Activated CD4-positive, alpha-beta T cell treated with anti-CD3 and anti-CD28 coated beads, Interleukin-2, Interleukin-6, amounts not matched to agents 100 ng/mL and 50 ng/mL, durations not matched to agents 16 hours and 8 hours (primary cell): ENCODE measurements at places on chromosomes 6 and 20.

GRCh38 chr6:52330470-52330869 lies 31.5 kb upstream of the PAQR8 start:
- DNase-seq: no peak

DNA sequence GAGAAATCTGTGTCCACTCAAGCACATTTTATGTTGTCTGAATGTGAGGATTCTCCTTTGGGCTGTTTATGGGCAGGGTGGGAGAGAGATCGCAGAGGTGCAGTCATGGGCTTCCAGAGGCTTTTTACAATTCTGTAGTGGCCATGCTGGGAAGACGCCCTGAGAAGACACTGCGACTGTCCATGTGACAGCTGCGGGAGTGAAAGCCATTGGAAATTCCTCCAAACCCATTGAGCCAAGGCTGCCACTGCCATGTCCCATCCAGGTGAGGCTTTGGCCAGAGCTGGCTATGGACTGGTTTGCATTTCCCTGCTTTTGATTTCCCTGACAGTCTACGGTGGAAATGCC lies 216.9 kb upstream of the ECI2 start:
- DNase-seq: no peak

DNA sequence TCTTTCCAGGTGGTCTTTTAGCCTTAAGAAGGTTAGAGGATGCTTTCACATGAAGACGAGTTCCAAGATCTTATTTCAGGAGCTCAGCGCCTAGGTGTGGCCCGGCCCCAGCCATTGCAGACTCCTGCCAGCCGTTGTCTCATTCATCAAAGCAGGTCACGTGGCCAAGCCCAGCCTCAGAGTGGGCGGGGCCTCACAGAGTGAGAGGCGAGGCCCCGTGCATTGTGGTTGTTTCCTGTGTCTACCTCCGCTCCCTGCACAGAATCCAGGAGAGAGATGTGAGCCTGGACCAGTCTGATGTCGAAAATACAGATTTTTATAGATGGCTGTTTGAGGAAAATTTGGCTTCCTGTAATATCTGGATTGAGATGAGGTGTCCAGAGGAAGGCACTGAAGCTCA lies 49.2 kb upstream of the CST5 start:
- no peak for DNase-seq

- no peak for DNase-seq
Measured at GRCh38 chr6:105952326-105952725, 133.8 kb upstream of the PRDM1 start.

- no peak for DNase-seq
Measured at GRCh38 chr20:35006009-35006408, 50.3 kb downstream of the MYH7B start.

DNA sequence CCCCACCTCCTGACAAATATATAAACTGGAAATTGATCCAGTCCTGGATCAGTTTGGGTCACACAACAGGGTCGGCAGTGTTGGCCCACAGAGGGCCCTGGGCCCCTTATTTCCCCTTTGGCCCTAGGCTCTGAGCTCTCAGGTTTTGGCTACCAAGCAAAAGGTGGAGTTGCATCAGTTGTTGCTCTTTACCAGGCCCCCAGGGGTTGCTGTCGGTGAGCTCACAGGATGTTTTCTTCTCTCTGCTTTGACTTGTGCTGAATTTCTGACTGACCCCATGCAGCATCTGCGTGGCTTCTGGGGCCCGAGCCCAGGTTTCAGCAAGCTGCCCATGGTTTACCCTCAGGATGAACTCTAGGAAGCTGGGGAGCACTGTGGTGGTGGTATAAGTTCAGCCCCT lies 44.6 kb downstream of the PPARD start:
- no peak for DNase-seq

DNA sequence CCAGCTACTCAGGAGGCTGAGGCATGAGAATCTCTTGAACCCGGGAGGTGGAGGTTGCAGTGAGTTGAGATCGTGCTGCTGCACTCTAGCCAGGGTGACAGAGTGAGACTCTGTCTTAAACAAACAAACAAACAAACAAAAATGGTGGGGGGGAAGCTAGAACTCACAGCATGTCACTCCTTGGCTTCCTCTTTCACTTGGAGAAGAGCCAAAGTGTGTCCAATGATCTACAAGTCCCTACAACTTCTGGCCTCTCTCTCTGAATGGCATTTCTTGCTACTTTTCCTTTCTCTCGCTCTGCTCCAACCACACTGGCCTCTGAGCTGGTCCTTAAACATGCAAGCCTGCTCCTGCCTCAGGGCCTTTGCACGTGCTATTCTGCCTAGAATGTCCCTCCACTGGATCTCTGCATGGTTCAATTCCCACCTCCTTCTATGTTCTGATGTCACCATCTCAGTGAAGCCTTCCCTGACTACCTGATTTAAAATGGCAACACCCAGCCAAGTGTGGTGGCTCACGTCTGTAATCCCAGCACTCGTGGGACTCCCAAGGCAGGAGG lies 8.1 kb downstream of the TLDC2 start:
- no peak for DNase-seq

DNA sequence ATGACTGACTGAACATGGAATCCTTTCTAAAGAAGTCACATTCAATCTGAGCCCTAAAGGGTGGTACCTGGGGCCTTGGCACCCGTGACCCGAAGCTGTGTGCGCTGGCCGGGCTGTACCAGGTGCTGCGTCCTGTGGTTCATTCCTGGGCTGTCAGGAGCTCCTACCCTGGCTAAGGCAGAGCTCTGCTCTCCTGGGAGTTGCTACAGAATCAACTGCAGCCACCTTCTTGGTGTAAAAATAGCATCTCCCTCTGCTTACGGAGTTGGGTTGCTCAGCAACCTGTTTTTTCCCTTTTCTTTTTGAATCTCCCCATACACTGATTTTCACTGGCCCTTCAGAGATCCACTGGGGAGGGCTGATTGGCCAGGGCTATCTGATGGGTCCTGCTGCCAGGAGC lies 236.6 kb upstream of the PDE10A start:
- no peak for DNase-seq

DNA sequence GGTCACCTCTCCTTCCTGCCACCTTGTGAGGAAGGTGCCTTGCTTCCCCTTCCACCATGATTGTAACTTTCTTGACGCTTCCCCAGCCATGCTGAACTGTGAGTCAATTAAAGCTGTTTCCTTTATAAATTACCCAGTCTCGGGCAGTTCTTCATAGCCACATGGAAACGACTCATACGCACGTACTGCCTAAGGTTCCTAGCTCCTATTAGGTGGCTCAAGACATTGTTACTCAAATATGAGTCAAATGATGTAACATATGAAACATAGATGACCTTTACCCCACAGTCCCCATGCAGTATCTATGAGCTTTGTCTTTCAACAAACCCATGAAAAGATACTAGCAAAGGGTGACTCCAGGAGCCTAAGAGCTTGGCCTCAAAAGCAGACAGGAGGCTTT lies 98.3 kb downstream of the SIM1 start:
- no peak for DNase-seq

DNA sequence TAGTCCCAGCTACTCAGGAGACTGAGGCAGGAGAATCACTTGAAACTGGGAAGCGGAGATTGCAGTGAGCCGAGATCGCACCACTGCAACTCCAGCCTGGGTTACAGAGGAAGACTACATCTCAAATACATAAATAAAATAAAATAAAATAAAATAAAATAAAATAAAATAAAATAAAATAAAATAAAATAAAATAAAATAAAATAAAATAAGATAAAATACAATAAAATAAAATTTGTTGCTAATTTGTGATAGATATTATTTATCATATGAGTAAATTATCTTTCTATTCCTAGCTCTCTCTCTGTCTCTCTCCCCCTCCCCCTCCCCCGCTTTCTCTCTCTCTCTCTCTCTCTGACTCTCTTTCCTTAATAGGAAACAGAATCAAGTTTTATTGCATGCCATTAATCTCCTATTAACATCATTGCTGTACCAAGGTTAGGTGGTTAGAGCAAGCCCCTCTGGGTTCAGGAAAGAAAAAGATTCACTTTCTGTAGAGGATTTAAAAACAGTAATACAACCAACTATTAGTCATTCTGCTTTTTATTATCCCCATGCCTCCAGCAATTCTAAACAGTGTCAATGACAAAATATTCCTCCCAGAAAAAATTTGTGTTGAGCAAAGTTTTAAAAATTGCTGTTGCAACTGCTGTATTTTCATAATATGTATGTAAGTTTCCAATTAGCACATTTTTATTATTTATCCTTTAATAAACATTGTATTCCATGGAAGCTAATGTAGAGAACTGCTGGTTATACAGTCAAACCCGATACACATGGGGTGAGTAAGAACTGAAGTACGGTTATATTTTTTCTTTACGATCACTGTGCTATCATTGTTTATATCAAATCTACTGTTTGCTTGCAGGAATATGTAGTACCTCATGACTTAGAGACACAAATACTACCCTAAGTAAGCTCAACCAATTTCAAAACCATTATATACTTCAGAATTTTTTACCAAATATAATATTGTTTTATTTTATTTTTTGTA lies 22.1 kb downstream of the BMP5 start:
- no peak for DNase-seq

- DNase-seq: no peak
Measured at GRCh38 chr6:35624341-35625070, 64.2 kb downstream of the FKBP5 start.

GRCh38 chr6:129022011-129022553 lies 139.1 kb downstream of the LAMA2 start:
- DNase-seq: no peak

DNA sequence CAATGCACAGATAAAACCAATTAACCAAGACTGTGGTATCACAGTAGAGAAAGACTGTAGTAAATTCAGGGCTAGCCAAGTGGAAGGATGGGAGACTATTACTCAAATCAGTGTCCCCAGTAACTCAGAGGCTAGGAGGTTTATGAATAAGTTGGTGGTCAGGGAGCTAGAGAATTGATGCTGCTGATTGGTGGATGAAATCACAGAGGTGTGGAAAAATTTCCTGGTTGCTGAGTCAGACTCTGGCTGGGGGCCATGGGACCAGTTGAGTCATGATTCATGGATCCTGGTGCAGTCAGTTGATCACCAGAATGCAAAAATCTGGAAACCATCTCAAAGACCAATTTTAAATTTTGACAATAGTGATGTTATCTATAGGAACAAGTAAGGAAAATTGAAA lies 555.9 kb downstream of the C6orf118 start:
- DNase-seq: no peak

GRCh38 chr6:16494793-16495192 lies 256.4 kb downstream of the GMPR start:
- DNase-seq: no peak

DNA sequence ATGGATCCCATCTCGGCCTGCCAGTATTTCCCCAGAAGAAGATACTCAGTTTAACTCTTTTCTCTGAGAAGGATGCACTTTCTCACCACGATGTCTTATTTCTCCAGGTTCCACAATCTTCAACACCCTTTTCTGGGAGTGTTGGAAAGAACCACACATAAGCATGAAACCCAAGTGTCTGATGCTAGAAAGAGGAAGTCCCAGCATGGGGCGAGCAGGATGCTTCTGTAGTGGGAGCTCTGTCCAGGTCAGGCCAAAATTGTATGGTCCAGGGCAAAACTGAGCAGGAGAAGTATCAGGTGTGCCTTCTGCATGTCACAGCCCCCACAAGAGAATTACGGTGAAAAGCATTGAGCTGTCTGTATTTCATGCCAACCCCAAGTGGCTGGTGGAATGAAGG lies 11.0 kb downstream of the TREM1 start:
- no peak for DNase-seq

DNA sequence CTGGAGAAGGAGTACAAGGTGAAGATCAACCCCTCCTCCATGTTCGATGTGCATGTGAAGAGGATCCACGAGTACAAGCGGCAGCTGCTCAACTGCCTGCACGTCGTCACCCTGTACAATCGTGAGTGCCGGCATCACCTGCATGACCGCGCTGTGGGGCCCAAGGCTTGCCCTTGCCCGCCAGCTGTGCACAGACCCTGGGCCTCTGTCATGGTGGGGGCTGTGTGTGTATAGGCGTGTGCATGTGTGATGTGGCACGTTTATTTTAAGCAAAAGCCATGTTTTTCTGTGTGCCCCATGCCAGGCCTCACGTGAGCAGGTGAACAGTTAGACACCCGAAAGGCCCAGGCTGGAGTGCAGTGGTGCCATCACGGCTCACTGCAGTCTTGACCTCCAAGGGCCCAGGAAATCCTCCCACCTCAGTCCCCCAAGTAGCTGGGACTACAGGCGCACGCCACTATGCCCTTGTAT lies 36.3 kb downstream of the PYGB start:
- no peak for DNase-seq

DNA sequence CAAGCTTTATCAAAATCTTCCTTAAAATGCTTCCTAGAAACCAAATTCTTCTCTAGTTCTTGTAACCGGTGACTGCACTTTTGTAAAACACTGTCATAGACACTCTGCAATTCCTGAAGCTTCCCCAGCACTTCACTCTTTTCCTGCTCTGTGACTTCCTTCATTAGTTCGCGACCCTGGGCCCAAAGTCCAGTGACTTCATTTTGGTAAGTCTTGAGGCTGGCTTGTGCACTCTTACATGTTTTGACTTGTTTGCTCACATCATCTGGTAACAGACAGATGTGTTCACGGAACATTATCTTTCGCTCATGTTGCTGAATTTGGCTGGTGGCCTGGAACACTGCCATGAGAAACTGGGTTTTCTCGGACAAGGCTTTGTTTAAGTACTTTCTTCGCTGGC lies 306.2 kb downstream of the SYNE1 start:
- no peak for DNase-seq

DNA sequence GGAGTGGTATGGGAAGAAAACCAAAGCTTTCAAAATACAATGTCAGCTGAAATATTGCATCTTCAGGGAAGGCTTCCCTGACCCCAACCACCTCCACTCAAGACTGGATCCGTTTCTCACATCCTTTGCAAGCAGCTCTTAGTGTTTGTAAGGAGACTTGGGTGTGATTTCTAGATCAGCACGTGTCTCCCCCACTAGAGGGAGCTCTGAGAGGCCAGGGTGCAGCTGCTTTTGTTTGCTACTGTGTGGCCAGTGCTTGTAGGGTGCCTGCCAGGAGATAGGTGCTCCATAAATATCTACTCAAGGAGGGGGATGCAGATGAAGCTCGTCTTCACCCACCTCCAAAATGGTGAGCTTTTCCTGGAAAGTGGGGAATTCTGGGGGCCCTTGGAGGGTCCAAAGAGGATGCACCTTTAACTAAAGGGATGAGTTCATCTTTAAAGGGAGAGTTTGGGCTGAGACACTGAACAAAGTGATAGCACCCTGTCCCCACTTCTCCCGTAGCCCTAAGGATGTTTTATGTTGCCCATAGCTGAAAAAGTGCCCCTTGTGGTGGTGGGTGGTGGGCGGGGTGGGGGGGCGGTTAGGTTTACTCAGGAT lies 52.6 kb upstream of the MAFB start:
- DNase-seq: peak; percentile 71

- no peak for DNase-seq
Measured at GRCh38 chr20:63709149-63709527, 1.3 kb downstream of the ZGPAT start.

DNA sequence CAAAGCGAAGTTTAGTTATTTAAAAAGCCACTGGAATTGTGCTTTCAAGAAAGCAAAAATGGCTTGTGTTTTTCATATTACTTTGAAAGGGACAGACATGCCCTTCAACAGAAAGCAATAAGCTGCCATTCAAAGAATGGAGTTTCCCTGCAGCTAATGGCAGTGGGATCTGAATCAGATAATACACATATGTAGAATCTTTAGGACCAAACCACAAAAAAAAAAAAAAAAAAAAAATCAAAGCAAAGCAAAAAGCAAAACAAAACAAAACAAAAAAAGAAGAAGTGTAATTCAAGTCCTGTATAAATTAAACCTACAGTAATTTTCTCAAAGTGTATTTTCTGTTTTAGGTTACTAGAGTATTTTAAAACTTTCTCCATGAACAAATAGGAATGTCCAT lies 63.6 kb upstream of the ZNF217 start:
- DNase-seq: peak; percentile 33

GRCh38 chr6:161368514-161368913 lies 94.7 kb upstream of the AGPAT4 start:
- DNase-seq: no peak
